Neural crest cell (in vitro differentiated cells): ENCODE measurements at places on chromosomes 12 and 14.

DNA sequence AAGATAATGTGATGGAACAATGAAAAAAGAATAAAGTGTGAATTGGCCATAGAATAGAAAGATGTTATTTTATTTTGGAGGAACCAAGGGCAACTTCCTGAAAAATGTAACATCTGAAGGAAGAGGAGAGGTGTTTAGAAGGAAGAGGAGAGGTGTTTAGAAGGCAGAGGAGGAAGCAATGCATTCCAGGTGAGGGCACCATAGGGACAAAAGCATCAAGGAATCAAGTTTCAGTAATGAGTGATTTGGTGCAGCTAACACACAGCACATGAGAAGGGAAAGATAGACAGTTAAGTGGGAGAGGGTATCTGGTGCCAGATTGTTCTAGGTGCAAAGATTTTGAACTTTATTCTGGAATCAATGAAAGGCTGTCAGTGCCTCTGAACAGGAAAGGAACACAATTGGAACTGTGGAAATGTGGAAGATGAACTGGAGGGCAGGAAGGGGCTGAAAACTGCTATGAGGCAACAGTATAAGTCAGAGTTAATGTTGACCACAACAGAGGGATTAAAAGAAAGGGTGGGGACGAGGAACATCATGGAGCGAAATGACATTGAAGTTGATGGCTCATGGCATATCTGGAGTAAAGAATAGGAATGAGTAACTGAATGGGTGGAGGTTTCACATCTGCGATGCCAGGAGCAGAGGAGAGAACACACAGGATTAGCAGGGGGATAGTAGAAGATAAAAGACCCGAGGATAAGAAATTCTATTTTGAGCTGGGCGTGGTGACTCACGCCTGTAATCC lies 326.6 kb downstream of the LRIG3 start:
- DNase-seq, result no peak

GRCh38 chr14:99081880-99082279 lies 190.1 kb downstream of the BCL11B start:
- DNase-seq, result no peak

DNA sequence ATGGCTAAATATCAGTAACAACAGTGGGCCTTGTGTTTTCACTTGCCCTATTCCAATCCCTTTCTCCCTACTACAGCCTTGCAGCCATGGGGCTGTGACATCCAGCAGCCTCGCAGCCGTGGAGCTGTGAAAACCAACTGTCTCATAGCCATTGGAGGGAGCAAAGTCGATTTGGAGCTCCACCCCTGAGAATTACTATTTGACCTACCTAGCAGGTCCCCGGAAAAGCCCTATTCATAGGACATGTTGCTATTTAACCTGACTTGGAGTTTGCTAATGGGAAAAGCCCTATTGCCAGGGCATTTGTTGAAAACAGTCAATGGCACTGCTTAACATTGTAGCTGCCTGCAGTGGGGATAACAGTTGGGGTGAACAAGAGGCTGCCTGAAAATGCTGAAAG lies 33.3 kb downstream of the ERG28 start:
- no peak for DNase-seq

DNA sequence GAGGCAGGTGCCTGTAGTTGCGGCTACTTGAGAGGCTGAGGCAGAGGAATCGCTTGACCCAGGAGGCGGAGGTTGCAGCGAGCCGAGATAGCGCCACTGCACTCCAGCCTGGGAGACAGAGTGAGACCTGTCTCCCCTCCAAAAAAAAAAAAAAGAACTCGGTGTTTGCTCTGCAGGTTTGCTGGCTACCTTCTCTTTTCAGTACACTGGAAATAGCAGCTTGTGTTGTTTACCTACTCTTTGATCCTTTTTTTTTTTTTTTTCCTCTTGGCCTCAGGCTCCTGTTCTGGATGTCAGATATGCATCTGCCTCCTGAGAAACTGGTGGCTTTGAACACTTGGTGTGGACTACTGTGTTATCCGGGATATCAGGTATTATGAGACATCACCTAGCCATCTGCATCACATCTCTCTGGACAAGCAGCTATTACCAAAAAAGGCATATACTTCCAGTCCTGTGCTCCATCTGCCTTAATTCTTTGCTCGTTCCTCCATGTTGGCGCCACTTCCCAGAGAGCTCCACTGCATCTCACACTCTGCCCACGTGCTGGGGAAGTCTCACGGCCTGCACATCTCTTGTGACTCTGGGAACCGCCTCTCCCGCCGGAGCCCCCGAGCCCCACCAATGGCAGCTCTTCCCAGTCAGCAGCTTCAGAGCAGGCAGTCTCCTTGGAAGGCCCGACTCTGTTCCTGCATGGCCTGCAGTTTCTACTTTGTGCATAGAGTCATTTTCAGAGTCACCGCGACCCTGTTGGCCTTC lies 50.9 kb upstream of the TRAF3 start:
- no peak for DNase-seq

DNA sequence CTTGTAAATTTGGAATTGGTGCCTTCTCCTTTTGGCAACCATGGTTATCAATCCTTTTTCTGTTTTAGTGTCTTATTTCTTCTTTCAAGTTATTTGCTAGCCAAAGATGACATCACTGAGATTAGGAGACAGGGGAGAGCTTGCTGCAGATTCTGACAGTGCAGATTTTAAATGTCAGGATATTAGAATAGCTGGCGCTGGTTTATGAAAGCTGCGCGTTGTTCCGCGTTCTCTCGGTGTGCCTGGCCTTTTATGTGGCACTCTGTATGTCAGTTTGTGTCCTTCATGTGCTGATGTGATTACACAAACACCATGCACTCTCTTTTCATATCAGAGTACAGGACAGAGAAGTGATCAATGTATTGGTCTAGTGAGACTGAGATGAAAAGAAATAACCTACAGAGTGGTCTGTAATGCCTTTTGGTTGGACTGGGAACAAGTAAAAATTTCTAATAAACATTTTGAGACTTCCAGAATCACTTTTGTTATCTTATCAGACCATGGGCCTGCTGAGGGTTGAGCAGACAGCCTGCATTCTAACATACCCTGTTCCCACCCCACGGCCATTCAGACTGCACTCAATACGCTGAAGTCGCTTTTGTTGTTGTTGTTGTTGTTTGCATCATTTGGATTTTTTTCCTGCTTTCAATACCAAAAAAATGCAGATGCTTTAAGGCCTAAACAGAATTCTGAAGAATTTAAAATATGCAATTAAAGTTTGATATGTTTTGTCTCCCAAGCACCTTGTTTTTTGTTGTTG lies 49.7 kb upstream of the TRAF3 start:
- no peak for DNase-seq
